Suppressor macrophage treated with lipopolysaccharide for 1 hour (primary cell): ENCODE measurements at places on chromosomes 13 and 19.

GRCh38 chr19:14563590-14563926 is 8.3 kb downstream of the NDUFB7 start:
- no peak for DNase-seq

GRCh38 chr13:98537740-98538139 is 39.2 kb downstream of the STK24 start:
- no peak for DNase-seq

GRCh38 chr19:46766569-46767317 is 20.5 kb upstream of the STRN4 start:
- peak; percentile 76 for DNase-seq

GRCh38 chr13:48448285-48448958 is 35.5 kb upstream of the LPAR6 start:
- DNase-seq, result no peak

GRCh38 chr19:2827840-2828489 is 8.3 kb downstream of the ZNF554 start:
- DNase-seq, result no peak

- no peak for DNase-seq
Observed at GRCh38 chr13:29159871-29160270, 339.7 kb downstream of the MTUS2 start.

- DNase-seq, result no peak
Observed at GRCh38 chr19:10258080-10258710, 6.2 kb downstream of the MRPL4 start.

GRCh38 chr13:98978280-98978679 is 416 bp upstream of the DOCK9 start:
- no peak for DNase-seq

DNA sequence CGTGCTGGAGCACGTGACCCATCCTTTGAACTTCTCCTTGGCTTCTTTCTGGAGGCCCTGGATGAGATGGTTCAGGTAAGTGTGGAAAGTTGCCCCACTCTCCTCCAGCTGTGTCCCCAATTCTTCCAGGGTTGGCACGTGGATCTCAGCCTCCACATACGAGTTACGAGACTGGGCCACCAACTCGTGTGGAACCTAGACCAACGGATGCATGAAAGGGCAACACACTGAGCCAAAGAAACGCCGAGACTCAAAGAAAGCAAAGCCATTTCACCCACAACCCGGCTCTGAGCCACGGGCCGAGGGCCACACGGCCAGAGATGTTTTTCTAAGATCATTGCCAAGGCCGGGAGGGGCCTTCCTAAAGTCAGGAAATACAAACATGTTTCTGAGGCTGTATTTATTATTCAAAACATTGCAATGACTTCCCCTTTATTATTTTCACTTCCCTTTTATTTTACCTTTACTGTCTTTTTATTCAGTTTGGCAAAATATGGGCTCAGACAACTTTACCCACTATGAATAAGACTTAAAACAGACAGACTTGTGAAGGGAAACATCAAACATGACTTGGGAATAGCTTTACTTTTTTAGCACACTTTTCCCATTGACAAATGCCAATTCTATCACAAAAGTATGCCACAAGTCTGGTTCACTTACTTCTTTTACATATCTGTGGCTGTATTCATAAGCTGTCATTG is 94.6 kb downstream of the KL start:
- peak; percentile 42 for DNase-seq

GRCh38 chr19:55272142-55272541 is 7.8 kb downstream of the HSPBP1 start:
- no peak for DNase-seq

DNA sequence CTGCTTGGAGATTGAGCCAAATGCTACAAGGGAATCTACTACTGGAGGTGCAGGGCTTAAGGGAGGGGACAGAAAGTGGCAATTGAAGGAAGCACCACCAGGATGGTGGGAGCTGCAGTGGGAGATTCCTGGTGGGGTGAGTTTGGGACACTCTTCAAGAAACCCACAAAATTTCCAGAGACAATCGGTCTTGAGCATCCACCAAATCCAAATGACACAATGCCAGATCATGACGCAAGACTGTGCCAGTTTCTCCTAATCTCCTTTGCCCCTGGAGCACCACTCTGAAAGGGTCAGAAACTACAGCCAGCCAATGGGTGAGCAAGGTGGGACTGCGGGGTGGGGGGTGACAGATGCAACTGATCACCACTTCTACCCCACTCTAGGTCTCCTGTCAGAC is 78.7 kb downstream of the LRRC63 start:
- DNase-seq, result peak; percentile 64

DNA sequence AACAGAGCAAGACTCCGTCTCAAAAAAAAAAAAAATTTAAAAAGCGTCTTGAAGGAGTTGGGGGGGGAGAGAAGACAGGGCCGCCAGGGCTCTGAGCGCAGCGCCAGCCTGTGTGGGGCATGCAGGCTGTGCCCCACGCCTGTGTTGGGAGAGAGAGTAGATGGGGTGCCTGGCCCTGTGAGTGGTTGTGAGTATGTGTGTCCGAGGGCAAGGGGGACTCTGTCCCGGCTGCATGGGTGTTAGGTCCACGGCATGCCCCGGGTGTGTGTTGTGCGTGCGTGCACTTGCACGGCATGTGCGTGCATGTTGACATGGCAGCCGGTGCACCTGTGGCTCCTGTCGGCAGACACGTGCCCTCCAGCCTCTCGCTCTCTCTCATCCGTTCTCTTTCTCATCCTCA is 3.4 kb downstream of the MAP2K7 start:
- DNase-seq, result no peak

GRCh38 chr19:30878495-30878894 is 470.7 kb downstream of the TSHZ3 start:
- peak; percentile 35 for DNase-seq
